ENCODE measurements at places on chromosomes 2 and 18.
A peak's percentile ranks its signal among the peaks of the same experiment; 100 is the strongest.

GRCh38 chr2:189391201-189391600, 50.1 kb upstream of the WDR75 start:
- DNase-seq: no peak

- no peak for DNase-seq
These were observed 124.7 kb upstream of the SPATS2L start for GRCh38 chr2:200181755-200182154.

DNA sequence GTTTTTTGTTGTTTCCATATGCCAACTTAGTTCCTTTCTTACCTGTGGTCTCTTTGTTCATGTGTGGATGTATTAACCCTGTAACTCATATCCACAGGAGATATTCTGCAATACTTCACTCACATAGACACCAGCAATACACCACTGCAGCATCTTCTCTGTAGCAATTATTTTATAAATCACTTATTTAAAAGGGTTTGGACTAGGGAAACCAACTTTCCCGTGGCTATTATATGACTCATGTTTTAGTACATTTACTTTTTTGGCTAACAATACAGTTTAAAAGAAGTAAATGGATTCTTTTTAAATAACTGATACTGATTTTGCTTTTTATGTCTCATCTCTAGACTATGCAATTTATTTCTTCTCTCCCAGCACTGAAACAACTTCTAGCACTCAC, 488.9 kb downstream of the MBD2 start:
- DNase-seq: no peak

GRCh38 chr18:49645196-49645595, 83.3 kb downstream of the LIPG start:
- DNase-seq: no peak

GRCh38 chr18:62942578-62942977, 227.2 kb downstream of the PHLPP1 start:
- DNase-seq: peak; percentile 15

- DNase-seq: no peak
These were observed 27.9 kb downstream of the NEMP2 start for GRCh38 chr2:190506666-190507065.

- DNase-seq: no peak
These were observed 60.0 kb downstream of the GCA start for GRCh38 chr2:162403884-162404283.

DNA sequence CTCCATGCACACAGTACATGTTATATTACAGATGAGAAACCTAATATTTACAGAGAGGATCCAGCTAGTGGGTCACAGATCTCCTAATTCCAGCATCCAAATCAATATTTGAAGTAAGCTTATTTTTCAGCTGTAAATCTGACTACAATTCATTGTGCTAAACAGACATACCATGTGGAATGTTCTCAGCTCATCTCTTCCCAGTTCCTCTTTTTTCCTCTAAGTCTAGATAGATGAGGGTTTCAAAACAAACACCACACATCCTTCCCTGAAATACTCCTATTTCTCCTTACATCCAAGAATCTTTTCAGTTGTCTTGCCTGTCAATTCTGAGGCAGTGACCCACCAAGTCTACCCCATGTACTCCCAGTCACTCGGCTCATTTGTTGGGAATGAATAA, 200.7 kb upstream of the PIK3C3 start:
- DNase-seq: no peak

DNA sequence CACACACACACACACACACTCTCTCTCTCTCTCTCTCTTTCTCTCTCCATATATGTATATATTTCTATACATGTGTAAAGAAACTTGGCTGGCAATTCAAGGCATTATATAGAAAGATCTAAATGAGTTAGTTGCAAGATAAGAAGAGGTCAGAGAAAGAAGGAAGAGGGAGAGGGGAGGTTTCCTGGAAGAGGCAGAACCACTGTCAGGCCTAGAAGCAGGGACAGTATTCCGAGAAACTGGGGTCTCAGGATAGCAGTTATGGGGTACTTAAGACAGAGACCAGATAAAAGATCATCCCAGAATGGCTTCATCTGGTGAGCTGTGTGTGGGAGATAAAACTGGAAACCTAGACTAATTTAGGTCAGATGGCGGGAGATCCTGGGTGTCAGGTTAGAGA, 180.8 kb downstream of the CAMKMT start:
- no peak for DNase-seq

All from stomach (tissue), 19 donors.